NCI-H774 (cell line): ENCODE measurements at places on chromosomes 7 and 10.

GRCh38 chr10:31383810-31384588 lies 65.0 kb downstream of the ZEB1 start:
- no peak for DNase-seq

DNA sequence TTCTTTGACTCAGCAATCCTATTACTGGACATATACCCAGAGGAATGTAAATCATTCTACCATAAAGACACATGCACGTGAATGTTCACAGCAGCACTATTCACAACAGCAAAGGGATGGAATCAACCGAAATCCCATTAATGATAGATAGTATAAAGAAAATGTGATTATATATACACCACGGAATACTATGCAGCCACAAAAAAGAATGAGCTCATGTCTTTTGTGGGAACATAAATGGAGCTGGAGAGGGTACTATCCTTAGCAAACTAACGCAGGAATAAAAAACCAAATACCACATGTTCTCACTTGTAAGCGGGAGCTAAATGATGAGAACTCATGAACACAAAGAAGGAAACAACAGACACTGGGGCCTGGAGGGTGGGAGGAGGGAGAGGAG lies 201.9 kb downstream of the DNAJC1 start:
- no peak for DNase-seq

DNA sequence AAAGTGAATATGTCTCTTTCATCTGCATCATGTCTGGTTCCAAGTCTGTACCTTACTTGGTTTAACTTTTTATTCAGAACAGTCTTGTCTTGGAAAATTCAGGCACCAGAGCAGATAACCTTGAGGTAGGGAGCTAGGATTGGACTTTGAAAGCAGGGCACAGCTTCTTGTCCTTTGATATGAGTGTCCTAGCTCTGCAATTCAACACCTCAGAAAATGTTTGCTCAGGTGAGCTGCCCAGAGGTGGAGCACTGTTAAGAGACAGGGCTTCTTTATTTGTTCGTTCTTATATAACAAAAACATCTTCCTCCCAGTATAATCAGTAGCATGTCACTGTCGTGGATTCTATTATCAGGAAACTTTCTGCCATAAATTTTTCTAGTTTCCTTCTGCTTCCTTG lies 118.3 kb downstream of the LRRC4 start:
- no peak for DNase-seq

GRCh38 chr7:23410446-23411183 lies 59.7 kb downstream of the IGF2BP3 start:
- DNase-seq = no peak

DNA sequence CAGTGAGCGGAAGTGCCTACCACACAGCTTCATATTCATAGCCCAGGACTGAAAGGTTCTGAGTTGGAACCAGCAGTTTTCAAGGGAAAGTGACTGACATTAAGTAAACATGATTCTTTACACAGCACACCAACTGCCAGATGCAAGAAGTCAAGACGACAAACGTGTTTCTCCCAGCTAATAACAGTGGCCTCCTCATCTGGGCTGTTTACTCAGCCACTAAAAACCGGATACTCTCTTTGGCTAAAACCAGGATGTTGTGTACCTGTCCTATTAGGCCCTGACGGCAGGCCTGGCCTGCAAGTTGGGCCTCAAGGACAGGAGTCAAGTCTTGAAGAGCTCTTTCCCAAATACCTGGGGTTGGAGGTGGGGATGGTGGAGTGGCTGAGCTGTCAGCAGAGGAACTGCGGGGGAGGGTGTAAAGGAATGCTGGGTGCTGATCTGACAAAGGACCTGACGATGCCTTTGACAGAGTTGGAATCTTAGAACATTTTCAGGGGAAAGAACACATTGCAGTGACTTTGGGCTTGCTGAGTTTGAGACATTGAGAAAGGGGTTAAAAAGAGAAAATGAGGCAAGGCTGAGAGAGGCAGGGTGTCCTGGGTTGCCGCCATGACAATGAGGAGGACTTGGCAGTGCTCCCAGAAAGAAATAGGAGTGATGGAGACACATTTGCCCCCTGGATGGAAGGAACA lies 57.7 kb downstream of the STEAP1B start:
- peak; percentile 62 for DNase-seq

- DNase-seq = no peak
Observed at GRCh38 chr10:43227911-43228782, 38.7 kb downstream of the RASGEF1A start.

DNA sequence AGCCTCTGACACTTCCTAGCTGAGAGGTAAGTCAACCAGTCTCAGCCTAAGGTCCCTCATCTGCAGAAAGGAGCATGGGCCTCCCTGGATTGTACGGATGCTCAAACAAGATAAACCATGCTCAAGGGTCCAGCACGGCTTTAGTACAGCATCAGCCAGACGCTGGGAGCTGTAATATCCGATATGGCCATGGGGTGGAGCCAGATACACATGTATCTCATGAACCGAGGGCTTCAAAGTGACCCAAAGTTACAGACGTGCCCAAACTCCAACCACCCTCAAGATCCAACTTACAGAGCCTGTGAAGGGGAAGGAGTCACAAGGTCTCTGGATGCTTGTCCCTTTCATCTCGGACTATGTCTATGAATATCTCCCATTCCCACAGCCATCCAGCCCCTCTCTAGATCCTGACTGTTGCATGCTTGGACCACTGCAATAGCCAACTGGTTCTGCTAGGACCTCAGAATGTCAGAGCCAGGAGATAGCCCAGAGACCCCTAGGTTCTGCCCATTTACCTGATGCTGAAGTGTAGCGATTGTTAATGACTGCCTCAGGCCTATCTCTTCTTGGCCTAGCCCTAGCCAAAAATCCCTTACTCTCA lies 142.4 kb downstream of the SH3PXD2A start:
- DNase-seq = peak; percentile 9

- no peak for DNase-seq
Observed at GRCh38 chr7:16813232-16813616, 8.4 kb upstream of the AGR2 start.

DNA sequence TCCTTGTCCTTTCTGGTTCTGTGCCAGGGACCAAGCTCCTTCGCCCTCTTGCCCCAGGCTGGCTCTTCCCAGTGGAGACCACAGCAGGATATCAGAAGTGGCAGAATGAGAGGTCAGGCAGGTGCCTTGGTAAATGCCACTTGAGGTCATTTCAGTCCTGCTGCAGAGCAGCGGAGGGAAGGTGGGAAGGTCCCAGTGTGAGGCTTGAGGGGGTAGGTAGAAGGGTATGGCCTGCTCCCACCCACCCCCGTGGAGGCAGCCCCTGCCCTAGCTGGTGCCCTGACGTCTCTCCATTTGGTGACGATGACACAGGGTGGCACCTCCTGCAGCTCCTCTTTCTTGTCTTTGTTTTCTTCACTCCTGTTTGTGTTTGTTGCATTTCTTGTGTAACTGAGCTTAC lies 538.8 kb downstream of the TCERG1L start:
- no peak for DNase-seq

- DNase-seq = no peak
Observed at GRCh38 chr7:365593-365992, 75.6 kb downstream of the FOXL3 start.

DNA sequence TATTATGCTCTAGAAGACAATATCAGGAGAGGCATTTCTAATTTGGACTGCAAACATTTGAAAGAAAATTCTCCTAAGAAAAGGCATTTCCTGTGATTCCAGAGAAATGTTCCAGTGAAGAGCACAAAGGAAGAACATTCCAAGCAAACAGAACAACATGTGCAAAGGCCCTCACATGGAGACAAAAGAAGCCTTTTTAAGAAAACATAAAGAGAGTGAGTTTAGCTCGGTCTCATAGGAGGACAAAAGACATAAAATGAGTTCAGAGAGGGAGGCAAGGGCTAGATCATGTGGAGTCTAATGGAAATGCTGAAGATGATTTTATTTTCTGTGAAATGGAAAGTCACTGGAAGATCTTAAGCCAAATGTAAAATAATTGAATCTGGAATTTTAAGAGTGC lies 269.8 kb upstream of the HGF start:
- DNase-seq = no peak

GRCh38 chr7:64400401-64400800 lies 86.6 kb downstream of the ZNF736 start:
- DNase-seq = no peak

- DNase-seq = no peak
Observed at GRCh38 chr10:79046326-79046725, 22.4 kb upstream of the ZMIZ1 start.

DNA sequence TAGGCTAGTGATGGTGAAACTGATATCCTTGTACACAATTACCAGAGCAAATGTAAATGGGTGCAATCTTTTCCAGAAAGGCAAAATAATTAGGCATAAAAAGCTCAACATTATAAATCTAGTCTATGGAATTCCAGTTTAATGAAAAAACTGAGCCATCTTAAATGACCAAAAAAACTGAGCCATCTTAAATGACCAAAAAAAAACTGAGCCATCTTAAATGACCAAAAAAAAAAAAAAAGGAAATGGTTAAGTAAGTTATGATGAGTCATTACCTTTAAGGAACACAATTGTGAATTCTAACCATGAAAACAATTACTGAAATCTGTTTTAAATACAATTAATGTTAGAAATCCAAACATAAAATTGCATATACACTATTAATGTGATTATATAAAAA lies 25.3 kb downstream of the USP6NL start:
- DNase-seq = no peak

GRCh38 chr10:71844084-71844483 lies 7.0 kb downstream of the PSAP start:
- no peak for DNase-seq

GRCh38 chr7:80619741-80620140 lies 18.7 kb upstream of the CD36 start:
- no peak for DNase-seq

DNA sequence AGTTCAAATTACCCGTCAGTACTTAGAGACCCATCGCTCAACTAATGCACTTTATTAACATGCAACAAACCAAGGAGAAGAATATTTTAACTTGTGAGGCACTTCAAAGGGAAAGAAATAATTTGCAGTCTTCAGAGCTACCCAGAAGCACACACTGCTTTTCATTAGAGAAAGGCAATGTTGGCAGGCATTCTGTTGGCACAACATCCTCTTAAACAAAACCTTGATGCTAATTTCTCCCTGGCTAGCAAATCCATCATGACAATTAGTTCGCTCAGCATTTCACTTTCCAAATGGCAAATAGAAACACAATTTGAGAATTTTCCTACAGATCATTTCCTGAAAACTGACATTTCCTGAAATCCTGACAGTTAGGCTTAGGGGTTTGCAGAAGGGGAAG lies 155.6 kb upstream of the FAM13C start:
- peak; percentile 7 for DNase-seq

DNA sequence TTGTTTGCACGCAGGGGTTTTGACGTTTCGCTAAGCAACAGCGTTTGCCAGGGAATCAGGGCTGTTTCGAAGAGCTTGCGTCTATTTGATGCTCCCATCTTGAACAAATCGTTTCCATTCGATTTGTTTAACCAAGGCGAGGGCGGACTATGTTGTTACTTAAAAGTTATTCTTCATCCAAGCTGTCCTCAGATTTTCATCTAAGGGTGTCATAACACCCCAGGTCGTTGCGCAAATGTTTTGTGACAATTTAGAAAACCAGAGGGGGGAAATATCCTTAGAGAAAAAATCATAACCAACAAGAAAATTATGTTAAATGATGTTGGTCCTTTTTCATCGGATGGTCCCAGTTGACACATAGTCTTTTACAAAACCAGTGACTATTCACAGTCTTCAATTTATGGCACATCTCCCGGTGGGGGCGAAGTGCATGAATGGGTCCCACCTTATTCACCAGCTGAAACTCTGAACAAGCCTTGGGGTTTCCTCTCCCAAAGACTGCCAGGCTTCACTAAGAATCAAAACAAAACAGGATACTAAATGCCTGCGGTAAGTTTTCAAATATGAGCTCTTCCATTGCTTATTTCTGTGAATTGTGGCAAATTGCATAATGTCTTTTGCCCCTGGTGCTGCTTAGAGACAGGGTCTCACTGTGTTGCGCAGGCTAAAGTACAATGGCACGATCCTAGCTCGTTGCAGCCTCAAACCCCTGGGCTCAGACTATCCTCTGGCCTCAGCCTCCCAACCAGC lies 109.9 kb downstream of the REEP3 start:
- DNase-seq = peak; percentile 64

GRCh38 chr10:117226813-117227451 lies 14.0 kb upstream of the SLC18A2 start:
- DNase-seq = no peak

- no peak for DNase-seq
Observed at GRCh38 chr10:71659111-71659634, 60.4 kb downstream of the C10orf105 start.

DNA sequence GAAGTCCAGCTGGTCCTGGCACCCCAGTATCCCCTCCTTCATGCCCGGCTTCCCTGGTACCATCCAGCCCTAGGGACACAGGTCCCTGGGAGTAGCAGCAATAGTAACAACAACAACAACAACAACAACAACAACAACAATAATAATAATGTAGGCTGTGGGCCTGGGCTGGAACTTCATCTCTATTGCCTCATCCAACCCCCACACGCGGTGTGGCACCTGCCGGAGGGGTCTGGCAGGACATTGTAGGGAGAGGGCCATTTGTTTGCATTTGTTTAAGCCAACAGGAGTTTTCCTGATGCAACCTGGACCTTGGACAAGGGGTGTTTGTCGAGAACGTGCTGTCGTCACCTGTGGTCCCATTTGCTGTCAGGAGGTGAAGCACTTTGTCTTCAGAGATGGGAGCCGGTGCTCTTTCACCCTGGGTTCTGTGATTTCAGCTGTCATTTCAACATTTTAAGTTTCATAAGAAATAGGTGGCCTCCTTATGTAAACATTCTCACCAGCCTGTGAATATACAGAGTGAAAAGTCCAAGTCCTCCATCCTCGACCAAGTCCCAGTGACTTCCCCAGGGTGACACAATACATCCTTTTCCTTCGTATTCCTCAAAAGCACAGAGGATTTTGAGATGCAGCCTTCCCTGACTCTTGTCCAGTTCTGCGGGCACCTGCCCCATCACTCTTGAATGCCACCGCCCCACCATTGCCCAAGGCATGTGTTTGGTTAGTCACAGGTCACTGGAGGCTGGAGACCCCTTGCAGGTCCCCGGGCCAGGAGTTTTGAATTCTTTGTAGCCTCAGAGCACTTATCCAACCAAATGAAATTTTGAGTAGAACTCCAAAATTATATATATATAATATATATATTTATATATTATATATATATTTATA lies 9.2 kb downstream of the LHPP start:
- no peak for DNase-seq

DNA sequence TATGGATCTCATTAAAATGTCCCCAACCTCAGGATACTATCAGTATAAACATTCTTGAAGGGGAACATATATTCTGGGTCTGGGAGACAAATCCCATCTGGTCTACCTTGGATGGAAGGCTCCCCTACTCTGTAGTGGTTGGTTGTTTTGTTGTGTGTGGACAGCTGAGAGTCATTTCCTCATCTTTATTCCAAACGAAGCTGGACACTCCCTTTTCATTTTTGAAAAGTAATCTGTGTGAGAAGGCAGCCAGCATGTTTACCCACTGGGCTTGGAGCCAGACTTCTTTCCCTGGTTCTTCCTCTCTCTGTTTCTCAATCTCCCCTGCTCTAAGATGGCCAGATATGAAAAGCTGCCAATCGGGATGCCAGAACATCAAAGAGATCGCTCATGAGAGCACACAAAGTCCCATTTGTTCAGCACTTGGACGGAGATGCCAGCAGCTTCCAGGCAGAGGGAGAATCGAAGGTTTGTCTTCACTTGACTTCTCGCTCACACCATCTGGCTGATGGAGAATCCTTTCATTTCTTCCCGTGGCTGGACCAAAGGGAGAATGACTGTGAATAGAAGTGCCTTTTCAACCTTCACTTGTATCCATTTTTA lies 108.1 kb upstream of the AGR3 start:
- DNase-seq = peak; percentile 18

- no peak for DNase-seq
Observed at GRCh38 chr7:106568002-106568679, 92.8 kb downstream of the CCDC71L start.
